Activated CD4-positive, alpha-beta T cell treated with anti-CD3 and anti-CD28 coated beads for 24 hours (primary cell): ENCODE measurements at places on chromosomes 13 and 19.

DNA sequence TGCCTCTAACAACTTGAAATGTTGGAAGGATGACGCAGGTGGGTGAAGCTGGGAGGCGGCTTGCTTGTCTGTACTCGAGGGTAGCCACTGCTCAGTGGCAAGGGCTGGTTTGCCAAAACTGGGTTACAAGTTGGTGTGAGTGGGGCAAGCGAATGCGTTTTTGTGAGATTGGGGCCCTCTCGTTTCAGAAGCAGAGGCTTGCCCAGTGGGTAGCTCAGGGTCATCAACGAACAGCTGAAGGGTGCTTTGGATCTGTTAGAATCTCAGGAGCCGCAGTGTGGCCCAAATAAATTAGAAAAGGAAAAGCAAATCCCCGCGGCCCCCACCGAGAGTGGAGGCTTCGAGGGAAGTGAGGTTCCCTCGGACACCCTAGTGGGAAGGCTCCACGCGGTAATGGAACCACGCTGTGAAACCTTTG is 7.3 kb downstream of the ATP4B start:
- no peak for DNase-seq

- no peak for DNase-seq
Observed at GRCh38 chr19:38550376-38550775, 67.4 kb downstream of the MAP4K1 start.

- no peak for DNase-seq
Observed at GRCh38 chr19:11767633-11768133, 883 bp downstream of the ZNF441 start.

DNA sequence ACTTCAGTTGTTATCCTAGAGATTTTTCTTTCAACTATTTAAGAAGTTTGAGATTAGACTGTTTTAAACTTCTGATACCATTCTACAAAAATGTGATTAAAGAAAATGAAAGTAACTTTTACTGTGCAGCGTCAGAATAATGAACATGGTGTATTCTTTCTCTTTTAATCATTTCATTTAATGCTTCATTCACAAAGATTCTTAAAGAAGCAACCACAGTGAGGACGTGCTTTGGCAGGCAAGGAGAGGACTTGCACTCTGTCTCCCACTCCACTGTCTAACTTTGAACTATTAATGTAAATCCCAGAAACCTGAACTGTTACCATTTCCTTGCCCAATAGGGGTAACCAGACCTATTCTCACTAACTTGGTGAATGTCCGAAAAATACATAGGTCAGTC is 137.0 kb downstream of the KCNRG start:
- no peak for DNase-seq

GRCh38 chr19:48648134-48648533 is 2.1 kb upstream of the CA11 start:
- DNase-seq = no peak

GRCh38 chr13:101751488-101751887 is 299.0 kb downstream of the ITGBL1 start:
- no peak for DNase-seq

DNA sequence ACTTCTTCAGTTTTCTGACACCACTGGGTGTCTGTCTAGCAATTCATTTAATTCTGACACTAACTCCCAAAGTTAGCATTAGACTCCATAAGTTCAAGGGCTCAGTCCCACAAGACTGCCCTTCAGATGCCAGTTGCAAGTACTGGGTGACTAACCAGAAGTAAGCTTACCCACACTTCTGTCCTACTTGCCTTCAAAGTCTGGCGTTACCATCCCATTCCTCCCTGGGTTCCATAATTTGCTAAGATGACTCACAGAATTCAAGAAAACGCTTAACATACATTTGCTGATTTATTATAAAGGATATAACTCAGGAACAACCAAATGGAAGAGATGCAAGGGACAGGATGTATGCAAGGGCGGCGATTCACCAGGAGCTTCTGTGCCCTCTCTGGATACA is 45.5 kb upstream of the NPAS1 start:
- no peak for DNase-seq

DNA sequence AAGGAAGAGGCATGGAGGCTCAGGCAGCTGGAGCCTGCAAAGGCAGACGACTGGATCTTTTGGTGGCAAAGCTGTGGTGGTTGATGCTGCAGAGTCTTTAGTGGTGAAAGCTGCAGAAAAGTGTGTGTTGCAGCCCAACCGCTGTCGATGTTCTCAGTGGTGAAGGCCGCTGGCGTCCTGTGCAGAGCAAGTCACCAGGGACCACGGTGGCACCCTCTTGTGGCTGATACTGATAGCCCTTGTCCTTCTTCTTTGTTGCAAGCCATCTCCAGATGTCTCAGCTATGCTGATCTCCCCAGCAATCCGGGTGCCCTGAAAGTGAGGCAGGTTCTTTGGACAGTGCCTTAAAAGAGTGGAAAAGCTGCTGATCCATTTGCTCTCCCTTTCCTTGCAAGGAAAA is 610.9 kb upstream of the PCDH9 start:
- no peak for DNase-seq

DNA sequence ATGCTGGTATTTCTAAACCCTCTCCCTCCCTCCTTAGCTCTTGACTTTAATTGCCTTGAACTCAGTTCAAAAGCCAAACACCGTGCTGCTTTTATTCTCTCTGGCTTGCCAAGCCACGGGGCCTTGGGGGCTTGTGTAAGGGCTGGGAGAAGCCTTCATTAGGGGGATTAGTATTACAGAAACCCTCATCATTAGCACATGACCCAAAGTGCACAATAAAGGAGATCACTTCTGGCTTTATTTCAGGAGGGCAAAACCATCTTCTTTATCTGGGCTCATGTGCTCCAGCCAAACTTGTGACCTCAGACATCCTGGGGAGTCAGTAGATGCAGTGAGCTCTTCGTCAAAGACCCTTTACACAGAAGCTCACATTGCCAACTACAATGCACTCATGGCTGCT is at the start of gene DCT:
DCT (minus strand) TSS at position 67 of the 400 bp plus-strand sequence. CDS start 427 bp downstream, outside the sequence.
- no peak for DNase-seq

- no peak for DNase-seq
Observed at GRCh38 chr19:29118389-29118788, 94.6 kb downstream of the UQCRFS1 start.

GRCh38 chr13:59721926-59722910 is 441.5 kb downstream of the DIAPH3 start:
- DNase-seq = no peak

- DNase-seq = no peak
Observed at GRCh38 chr13:60689571-60689970, 292.6 kb downstream of the TDRD3 start.

DNA sequence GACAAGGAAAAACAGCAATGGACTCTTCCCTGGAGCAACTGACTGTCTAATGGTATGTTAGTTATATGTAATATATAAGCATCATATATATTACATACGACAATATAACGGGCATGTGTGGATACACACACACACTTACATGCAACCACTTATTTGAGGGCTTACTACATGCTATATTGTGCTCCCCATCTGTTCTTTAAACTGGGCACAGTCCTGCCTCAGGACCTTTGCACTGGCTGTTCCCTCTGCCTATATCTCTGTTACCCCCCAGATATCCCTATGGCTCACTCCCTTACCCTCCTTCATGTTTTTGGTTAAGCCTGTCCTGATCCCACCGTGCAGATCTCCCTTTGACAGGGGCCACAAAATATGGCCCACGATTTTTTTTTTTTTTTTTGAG is 10.2 kb downstream of the TICAM1 start:
- DNase-seq = no peak

GRCh38 chr19:14577885-14578427 is 4.9 kb upstream of the CLEC17A start:
- DNase-seq = no peak
